ENCODE measurements at places on chromosomes 4 and X.
A peak's percentile ranks its signal among the peaks of the same experiment; 100 is the strongest.

- no peak for DNase-seq
These were observed 347.7 kb downstream of the HS3ST1 start for GRCh38 chr4:11081006-11081405.

DNA sequence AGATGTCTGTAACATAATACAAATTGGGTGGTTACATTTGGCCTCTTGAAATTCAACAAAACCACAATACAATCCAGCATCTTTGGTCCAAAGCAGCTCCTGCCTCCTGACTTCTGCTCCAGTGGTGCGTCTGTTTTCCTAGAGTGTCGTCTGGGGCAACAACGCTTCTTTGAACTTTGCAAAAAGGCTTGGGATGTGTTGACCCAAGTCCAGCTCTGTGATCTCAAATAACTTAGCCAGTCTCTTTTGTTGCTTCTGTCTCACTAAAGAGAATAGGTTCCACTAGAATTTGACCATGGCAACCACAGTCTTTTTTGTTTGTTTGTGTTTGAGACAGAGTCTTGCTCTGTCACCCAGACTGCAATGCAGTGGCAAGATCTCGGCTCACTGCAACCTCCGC, 324.0 kb downstream of the DHRSX start:
- DNase-seq = no peak

GRCh38 chr4:2938906-2939305, 24.3 kb downstream of the NOP14 start:
- no peak for DNase-seq

- DNase-seq = no peak
These were observed 6.9 kb downstream of the CXCL10 start for GRCh38 chr4:76016393-76016792.

DNA sequence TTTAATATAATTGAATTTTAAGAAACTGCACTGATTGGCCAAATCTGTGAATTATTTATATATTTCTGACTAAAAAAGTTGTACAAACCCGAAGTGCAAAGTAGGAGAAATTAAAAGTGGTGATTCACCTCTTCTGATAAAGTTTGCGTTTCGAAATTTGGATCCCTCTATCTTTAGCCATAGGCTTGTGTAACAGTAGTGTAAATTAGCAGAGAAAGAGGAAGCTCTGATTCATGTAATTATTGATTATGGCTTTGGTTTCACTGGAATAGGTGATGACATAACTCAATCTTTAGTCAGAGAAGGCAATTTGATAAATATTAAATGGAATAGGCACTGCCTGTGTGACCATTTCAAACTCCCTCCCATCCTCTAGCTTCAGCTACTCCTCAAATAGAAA, 717.8 kb upstream of the PCDH7 start:
- DNase-seq = no peak

DNA sequence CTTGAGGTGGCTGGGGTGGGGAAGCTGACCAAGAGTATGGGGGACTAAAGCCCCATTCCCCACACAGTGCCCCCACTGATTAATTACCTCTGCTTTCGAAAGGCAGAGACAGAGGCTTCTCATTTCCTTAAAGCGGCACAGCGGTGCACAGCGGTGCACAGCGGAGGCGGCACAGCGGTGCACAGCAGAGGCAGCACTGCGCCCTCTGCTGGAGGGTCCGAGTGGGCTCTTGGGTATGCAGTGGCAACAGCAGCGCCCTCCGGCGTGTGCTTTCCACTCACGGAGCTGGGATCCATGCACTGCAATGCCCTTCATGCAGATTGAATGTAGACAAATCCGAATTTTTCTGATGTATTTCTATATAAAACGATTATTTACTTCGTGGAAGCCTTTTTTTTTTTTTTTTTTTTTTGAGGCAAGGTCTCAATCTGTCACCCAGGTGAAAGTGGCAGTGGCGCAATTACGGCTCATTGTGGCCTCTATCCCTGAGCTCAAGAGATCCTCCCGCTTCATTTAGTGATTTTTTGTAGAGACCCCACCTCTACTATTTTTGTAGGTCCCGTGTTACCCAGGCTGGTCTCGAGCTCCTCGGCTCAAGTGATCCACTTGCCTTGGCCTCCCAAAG, 19.7 kb upstream of the PRPS2 start:
- peak; percentile 65 for DNase-seq

GRCh38 chr4:15234856-15235126, 193.0 kb upstream of the C1QTNF7 start:
- DNase-seq = no peak

DNA sequence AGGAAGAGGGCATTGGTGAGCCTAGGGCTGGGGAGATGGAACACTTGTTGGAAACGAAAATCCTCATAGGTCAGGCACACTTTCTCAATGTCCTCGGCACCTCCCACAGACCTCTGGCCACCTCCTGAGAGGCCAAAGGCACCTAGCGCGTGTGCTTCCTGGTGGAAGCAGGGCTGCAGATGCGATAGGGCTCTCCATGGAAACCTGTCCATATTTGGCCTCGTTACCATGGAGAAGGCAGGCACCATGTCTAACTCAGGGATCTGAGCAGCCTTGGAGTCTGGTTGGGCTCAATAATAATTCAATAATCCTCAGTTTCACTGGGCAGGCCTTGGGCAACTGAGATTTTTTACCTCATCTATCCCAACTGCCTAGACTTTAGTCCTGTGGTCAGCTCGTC, 58.3 kb downstream of the RAI2 start:
- DNase-seq = no peak

- no peak for DNase-seq
These were observed 12.3 kb downstream of the SCARB2 start for GRCh38 chr4:76201276-76201675.

- DNase-seq = peak; percentile 77
These were observed at the start of gene XK for GRCh38 chrX:37685381-37686359. TSS of gene XK (plus strand) at chrX:37685791. CDS start at chrX:37685962, 171 bp downstream.

DNA sequence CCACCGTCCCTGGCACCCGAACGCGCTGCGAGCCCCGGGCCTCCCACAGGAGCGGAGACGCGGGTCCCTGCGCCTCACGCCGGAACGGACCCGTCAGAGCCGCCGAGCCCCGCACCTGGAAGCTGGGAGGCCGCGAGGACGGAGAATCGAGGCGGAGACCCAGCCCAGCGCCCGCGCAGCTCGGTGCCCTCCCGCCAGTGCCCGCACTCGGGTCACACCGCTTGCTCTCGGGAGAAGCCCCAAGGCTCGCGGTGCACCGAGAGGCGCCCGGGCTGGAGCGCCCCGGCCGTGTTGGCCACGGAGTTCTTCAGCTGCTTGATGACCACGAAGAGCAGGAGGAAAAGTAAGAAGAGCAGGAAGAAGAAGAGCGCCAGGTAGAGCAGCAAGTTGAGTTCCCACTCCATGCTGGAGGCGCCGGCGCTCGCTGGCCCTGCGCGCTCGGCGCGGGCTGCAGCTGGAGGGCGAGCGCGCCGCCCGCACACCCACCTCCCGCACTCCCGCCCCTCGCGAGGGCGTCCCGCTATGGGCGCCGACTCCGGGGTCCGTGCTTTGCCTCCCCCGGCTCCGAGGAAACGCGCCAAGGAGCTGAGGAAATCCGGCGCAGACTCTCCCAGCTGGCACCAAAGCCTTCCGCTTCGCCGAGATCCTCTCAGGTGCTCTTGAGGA, at the start of gene SMIM43:
TSS of gene SMIM43 (minus strand) at position 463 of the 666 bp plus-strand sequence. CDS start at position 404, 59 bp downstream.
- DNase-seq = no peak

- no peak for DNase-seq
These were observed 267.0 kb downstream of the FRMPD4 start for GRCh38 chrX:12405306-12405705.

- no peak for DNase-seq
These were observed 15.8 kb downstream of the RPL39 start for GRCh38 chrX:119775517-119776238.

- no peak for DNase-seq
These were observed 735.1 kb upstream of the LCORL start for GRCh38 chr4:18756671-18757070.

DNA sequence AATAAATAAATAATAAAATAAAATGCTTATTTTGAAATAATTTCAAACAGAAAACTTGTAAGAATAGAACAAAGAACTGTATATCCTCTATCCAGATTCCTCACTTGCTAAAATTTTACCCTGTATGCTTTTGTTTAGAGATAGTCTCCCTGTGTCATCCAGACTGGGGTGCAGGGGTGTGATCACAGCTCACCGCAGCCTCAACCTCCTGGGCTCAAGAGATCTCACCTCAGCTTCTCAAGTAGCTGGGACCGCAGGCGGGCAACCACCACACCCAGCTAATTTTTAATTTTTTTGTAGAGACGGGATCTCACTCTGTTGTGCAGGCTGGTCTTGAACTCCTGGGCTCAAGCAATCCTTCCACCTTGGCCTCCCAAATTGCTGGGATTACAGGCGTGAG, 17.5 kb upstream of the ARAF start:
- DNase-seq = no peak

DNA sequence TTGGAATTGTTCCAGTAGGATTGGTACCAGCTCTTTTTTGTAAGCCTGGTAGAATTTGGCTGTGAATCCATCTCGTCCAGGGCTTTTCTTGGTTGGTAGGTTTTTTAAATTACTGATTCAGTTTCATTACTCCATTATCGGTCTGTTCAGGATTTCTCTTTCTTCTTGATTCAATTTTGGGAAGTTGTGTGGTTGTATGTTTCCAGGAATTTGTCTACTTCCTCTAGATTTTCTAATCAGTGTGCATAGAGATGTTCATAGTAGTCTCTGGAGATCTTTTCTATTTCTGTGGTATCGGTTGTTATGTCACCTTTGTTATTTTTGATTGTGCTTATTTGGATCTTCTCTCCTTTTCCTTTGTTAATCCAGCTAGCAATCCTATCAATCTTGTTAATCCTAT, 248.7 kb downstream of the ARHGAP10 start:
- no peak for DNase-seq

DNA sequence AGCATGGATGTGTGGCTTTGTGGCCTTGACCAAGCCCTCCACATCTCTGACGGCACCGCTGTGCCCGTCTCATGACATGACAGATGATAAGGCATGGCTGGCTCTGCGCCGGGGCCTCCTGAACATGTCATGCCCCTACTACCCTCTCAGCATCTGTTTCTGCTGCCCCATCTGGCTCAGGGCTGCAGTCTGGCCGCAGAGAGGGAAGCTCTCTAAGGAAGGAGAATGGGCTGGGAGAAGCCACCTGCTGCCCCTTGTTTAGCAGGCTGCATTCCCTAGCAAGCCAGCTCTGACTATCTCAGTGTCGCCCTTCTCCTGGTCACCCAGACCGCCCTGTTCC, 7.2 kb downstream of the ZNF185 start:
- DNase-seq = no peak

DNA sequence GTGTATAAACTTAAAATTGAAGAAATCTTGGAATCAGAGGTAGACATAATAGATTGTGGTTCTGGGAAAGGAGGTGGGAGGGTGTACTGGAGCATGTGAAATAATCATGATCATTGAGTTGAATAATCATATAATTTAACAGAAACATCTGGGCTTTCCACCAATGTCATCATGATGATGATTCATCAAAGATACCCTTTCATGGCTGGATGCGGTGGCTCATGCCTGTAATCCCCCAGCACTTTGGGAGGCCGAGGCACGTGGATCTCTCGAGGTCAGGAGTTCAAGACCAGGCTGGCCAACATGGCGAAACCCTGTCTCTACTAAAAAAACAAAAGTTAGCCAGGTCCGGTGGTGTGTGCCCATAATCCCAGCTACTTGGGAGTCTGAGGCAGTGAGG, 6.7 kb upstream of the RUFY3 start:
- DNase-seq = no peak

DNA sequence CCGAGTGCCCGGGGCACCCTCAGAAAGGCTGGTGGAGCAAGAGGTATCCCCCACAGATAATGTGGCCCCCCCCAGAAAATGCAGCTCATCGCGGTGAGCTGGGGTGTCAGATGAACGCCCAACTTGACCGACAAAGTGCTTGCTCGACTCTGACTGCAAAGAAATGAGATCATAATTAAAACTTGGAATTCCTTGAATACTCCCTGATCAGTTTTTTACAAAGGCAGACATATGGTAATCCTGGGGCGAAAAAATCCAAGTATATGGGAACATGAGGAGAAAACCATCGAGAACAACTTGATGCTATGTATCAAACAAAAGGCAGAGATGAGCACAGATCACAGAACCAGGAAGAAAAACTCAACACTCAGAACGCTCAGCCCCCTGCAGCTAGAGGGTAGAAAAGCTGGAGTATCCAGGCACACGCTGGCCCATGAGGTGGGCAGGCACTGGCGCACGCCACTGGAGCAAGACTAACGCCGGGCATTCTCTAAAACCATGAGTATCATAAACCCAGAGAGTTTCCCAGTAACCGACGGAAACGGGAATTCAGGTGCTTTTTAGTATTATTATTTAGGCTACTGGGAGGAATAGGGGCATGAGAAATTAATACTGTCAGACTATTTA, 127.3 kb downstream of the AFAP1 start:
- no peak for DNase-seq

DNA sequence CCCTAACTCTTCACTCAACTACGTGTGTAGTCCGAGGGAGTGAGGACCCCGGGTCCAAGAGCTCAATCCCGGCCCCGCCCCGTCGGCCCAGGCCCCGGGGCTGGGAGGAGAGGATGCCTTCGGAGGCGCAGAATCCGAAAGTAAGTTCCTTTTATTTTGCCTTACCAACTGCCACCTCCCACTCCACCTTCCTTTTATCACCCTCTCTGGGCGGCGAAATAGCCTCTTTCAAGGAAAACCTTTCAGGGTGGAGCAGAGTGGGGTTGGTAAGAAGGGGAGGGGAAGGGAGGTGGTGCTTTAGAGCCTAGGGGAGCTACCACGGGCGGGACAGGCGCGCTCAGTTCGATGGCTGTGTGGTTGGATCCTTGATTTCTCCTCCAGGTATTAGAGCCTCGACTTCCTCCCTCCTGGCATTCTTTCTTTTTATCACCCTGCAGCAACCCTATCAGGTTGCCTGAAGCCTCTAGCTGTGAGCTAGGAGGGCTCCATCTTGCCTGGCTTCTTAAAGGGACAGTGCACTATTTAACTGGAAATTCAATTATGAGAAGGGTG, 191.2 kb downstream of the RRAGB start:
- no peak for DNase-seq

DNA sequence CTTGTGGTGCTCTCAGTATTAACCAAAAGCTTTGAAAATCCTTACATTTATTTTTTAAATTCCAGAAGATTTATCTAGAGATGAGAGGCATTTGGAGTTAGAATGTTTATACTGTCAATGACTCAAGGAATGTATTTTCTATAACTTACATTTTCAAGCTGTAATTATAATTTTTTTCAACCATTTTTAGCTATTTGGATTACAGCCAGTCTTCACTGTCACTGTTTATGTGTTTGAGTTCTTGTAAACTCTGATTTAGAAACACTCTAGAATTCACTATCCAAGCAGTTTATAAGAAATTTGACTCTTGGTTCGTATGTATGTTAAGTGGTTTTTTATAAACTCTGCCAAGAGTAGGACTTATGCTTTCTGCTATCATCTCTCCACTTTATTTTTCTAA, 36.7 kb upstream of the GUCY1A1 start:
- no peak for DNase-seq

GRCh38 chr4:142091085-142091513, 454.7 kb downstream of the IL15 start:
- no peak for DNase-seq

- DNase-seq = no peak
These were observed 30.1 kb upstream of the IQCM start for GRCh38 chr4:149845743-149846142.

DNA sequence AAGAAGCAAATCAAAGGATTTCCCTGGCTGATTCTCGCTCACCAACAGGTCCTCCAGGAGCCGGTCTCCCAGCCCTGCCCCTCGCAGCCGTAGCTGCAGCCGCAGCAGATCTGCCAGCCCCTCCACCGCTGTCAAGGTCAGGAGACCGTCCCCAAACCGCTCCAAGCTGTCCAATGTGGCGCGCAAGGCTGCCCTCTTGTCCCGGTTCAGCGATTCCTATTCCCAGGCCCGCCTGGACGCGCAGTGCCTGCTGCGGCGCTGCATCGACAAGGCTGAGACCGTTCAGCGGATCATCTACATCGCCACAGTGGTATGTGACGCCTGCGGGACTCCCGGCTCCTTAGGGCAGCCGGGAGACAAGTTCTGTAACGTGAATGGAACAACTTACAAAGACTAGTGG, 25.6 kb downstream of the SPATA18 start:
- DNase-seq = no peak
